ENCODE measurements at places on chromosomes 6 and 20.

- DNase-seq = no peak
Observed at GRCh38 chr6:166907871-166908806, 48.2 kb downstream of the RNASET2 start.

- no peak for DNase-seq
Observed at GRCh38 chr6:163825033-163825432, 410.5 kb downstream of the QKI start.

GRCh38 chr20:2804041-2804828 lies 3.8 kb upstream of the CPXM1 start:
- DNase-seq = no peak

DNA sequence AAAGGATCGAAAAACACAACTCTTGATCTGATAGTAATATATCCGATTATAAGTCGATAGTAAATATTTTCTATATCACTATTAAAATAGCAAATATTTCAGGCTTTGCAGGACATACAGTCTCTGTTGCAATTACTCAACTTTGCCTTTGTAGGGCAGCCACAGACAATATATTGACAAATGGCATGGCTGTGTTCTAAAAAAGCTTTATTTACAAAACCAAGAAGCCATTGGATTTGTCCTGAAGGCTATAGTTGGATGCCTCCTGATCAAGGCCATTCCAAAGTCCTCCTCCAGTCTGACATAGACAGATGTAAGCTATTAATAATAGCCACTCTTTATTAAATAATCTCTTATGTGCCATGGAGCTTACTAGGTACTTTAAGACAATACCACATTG lies 5.9 kb downstream of the OCSTAMP start:
- no peak for DNase-seq

GRCh38 chr6:167113935-167114910 lies 8.7 kb upstream of the CCR6 start:
- DNase-seq = peak; percentile 30

DNA sequence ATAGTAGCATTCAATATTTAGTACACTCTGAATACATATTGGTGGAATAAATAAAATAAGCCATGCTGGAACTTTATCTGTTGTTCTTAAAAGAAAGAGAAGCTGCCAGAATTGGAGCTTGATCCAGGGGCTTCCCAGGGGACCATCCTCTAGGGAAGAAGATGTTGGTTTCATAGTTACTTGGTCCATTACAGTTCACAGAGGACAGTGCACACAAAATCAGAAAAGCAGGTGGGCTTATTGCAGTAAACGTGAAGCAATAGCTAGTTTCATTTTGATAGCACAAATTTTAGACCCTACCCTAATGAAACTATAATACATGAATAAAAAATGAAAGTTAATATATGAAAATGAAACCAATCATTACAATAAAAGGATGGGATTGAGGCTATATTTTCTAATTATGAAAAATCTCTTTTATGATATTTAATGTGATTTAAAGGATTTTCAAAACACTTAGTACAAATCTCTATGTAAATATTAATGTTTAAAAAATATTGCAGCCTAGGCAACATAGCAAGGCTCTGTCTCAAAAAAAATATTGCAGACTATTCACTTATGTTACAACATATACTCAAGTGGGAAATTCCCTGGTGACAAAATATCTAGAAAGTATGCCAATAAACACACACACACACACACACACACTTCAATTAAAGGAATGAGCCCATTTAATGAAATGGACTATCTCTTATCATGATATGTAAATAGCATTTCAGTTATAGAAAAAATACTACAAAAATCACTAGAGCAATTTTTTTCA lies 227.0 kb upstream of the MARCKS start:
- DNase-seq = no peak

Measured in stimulated activated CD4-positive, alpha-beta T cell treated with anti-CD3 and anti-CD28 coated beads, Interleukin-1b, Interleukin-23, amount 100 ng/mL, for 4 hours (primary cell).